Activated CD4-positive, alpha-beta T cell treated with anti-CD3 and anti-CD28 coated beads for 24 hours (primary cell): ENCODE measurements at places on chromosomes 11 and 22.

DNA sequence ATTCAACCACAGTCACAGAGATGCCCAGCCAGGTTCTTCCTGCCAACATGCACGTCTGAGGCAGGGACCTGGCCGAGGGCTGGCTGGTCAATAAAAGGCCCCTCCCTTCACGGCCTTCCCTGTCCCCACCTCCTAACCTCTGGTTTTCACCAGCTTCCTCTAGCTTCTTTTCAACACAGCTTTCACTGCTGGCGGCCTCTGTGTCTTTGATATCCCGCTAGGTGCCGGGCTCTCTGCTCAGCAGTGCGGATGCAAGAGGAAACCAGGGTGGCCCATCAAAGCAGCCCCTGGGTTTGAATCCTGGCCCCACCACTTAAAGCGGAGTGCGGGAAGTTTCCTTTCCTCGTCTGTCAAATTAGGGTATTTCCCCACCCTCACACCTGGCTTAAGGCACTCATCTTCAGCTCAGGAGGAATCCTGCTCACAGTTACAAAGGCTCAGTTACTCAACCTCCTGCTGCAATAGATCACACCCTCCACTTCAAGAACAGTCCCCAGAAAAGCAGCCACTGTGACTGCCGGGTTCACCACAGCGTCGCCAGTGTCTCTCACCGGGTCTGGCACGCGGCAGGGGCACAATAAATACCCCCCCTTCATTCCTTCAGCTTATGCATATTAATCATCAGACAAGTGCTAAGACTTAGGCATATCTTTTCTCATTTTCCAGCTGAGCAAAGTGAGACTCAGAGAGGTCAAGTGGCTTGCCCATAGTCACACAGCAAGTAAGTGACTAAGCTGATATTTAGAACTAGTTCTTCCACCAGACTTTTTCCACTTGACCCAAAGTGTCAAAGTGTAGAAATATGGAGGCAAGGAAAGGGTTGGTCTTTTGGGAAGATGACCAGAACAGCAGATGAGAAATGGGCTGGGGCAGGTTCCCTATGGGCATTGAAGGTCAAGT is 45.7 kb downstream of the TXN2 start:
- DNase-seq = peak; percentile 35

DNA sequence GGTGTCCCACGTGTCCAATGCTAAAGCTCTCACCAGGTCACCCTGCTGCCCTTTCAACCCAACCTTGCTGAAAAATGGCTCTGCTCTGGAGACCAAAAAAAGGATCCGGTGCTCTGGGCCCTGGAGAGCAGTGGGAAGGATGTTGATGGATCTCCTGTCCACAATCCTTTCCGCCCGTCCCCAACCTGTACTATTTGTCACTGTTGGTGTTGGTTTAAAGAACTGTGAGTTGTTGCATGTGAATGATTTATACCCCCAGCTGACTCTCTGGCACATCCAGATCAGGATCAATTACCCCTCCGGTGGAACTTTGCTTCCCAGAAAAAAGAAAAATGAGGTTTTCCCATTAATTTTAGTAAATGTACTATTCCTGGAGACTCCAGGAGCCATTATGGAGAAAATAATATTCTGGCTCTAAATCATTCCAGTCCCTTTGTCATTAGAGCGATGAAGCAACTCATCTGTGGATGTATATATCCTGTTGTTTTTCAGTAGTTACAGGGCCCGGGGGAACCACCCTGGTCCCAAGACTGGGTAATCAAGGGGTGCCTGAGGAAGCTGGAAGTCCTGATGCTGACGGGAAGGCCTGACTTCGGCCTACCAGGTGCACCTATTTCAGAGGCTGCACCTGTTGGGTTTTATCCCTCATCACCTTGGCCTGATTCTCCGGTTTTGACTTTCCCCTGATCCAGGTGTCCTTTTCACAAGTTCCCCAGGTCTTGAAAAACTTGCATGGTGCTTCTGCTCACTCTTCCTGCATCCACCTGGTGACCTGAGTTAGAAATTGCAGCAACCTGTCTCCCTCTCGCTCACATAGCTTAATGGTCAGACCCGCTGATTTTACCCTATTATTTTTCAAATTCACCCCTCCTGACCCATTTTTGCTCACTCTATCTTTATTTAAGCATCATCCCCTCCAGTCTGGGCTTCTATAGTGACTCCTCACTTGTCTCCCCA is 209.2 kb upstream of the SEZ6L start:
- no peak for DNase-seq

- no peak for DNase-seq
Observed at GRCh38 chr22:50454556-50455075, 20.2 kb downstream of the SBF1 start.

DNA sequence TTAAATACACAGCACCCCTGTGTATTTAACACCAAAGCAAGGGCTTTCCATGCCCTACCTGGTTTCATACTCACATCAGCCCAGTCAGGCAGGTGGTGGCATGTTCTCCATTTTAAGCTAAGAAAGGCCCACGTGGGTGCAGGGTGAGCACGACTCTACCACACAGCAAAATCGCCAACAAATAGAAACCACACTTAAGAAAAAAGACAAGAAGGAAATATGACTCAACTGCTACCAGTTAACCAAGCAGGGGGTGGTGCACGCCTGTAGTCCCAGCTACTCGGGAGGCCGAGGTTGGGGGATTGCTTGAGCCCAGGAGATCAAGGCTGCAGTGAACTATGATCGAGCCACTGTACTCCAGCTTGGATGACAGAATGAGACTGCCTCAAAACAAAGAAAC is 35.2 kb upstream of the TFIP11 start:
- peak; percentile 5 for DNase-seq

DNA sequence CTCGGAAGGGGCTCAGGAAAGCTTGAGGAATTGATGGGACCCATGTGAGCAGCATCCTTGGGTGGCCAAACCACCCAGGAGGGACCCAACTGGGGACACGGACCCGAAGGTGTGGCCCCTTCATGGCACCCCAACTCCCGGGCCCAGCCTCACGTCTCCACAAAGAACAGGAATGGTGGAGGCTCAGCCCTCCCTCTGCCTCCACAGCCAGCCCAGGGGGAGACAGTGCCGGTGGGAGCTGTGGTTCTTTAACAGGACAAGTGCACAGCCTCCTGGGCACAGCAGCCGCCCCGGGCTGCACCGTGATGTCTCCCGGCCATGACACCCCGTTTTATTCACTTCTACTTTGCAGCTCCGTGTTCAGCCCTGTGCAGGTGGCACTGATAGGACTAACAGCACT is 587.2 kb downstream of the BRD1 start:
- DNase-seq = no peak

DNA sequence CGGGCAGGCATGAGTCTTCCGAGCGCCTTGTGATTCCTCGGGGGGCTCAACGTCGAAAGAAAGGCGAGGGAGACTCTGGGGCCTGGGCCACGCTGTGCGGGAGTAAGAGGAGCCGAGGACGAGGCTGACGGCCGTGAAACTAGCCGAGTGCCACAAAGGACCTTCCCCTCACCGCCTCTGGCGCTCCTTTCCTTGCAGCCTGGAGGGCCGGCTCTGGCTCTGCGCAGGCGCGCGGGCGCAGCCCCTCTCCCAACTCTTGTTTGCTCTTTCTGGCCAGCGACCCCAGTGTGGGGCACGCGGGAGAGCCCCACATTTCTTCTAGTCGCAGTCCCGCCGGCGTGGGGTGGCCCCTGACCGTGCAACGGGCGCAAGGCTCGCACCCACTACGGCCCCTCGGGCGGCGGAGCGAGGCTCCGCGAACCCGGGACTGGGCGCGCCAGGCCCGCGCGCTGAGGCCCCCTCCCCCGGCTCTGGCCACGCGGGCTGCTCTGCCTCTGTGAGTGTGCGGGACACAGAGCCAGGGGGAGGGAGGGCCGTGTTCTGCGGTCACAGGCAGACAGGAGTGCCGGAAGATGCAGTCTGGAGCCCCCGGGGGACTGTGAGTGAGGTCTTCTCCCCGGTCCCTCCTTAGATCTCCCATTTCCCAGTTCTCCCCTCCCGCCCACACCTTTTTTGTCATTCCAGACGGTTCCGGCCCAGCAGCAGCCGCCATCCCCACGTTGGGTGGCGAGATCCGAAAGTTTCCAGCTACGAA is 1.0 kb upstream of the TOB2 start:
- DNase-seq = no peak

DNA sequence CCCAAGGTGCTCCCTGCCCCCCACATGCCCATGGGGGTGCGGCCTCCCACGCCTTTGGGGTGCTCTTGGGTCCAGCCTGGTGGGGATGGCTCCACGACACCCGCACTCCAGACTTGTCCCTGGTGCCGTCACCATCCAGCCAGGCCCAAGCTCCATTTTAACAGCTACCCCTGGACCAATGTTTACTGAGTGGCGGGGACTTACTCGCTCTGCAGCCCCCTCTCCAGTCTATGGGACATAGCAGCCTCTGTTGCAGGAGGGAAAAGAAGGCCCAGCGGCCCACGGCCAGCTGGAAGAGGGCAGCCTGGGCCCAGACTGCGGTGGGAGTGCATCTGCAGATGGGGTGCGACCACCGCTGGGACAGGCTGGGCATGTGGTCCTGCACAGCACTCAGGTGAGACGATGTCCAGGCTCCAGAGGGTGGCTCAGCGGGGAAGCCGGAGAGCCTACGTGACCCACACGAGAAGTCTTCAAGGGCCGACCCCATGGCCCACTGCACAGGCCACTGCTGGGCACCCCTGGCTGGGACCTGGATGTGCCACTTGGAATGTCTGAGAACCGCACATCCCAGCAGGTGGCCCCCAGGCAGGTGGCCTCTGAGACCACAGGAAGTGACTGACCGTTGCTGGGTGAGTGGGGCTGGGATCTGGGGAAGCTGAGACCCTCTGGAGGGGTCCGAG is 18.1 kb downstream of the IL17REL start:
- no peak for DNase-seq

DNA sequence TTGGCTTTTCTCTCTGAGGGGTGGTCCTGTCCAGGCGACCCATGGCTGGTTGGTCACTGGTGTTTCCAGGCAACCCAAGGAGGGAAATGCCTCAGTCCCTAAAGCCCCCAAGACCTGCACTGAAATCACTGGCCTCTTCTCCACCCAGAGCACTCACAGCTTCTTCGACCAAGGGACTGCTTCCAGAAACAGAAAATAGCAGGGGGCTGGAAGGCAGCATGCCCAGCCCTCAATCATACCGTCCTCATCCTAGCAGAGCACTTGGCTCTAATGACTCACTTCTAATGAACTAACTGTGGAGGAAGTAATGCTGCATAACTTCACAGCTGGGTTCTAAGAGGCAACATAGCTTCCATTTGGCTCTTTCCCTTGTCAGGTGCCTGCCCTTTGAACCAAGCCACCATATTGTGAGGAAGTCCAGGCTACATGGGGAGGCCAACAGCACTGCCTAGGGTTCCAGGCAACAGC is 27.6 kb downstream of the DKK3 start:
- no peak for DNase-seq

GRCh38 chr11:640021-640706 is 3.1 kb downstream of the DRD4 start:
- DNase-seq = no peak

- DNase-seq = no peak
Observed at GRCh38 chr11:86495351-86495750, 120.7 kb downstream of the CCDC81 start.

GRCh38 chr11:75625021-75625420 is 43.8 kb downstream of the MAP6 start:
- DNase-seq = no peak

GRCh38 chr22:42793848-42794405 is 63.1 kb downstream of the ARFGAP3 start:
- DNase-seq = no peak

DNA sequence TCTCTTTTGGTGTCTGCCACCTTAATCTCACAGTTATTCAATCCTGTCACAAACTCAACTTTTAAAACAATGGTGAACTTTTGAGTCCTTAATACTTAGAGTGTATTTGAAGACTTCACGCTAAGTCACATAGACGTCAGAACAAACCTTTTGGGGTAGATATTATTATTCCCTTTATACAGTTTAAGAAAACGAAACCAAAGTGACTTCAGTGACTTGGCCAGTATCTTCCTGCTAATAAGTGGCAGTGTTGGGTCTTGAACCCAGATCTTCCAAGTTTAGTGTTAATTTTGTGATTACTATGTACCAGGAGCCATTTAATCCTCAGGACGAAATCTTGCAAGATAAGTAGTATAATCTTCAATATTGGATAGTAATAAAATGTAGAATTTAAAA is 691 bp downstream of the CEP295 start:
- DNase-seq = no peak

- DNase-seq = no peak
Observed at GRCh38 chr11:119229288-119229672, 23.1 kb downstream of the CBL start.

- DNase-seq = no peak
Observed at GRCh38 chr22:22030493-22031182, 48.1 kb upstream of the TOP3B start.
